NCI-H1694 (cell line): ENCODE measurements at places on chromosomes 13 and 19.

DNA sequence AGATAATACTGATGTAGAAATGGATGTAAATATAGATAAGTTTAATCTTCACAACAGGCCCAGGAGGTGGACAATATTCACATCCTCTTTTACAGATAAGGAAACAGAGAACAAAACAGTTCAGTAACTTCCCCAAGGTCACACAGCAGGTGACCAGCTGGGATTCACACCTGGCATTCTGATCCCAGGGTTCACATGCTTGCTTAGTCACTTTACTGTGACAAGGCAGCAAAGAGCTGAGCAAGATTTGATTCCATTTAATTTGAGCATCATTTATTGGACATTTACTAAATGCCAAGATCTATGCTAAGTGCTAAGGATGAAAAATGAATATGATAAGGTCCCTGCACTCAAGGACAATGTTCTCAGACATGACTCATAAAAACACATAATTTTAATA, 94.1 kb upstream of the STARD13 start:
- DNase-seq, result no peak

GRCh38 chr13:31201341-31202031, 1.7 kb downstream of the B3GLCT start:
- DNase-seq, result peak; percentile 52

DNA sequence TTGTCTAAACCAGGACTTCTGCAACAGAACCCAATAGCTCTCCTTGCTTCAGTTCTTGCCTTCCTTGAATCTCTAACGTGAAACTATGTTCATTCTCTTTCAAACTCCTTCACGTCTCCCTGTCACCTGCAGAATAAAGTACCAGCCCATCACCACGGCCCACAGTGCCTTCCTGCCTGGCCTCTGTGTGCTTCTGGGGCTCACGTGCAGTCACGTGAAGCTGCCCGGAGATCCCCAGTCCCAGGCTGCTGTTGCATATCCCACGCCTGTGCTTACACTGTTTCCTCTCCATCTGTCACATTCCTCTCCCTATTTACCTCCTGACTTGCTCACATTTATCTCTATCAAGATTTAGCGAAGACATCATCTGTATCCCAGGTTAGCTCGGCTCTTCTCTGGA, 102.8 kb downstream of the STARD13 start:
- no peak for DNase-seq

- no peak for DNase-seq
These were observed 211.3 kb upstream of the RFC3 start for GRCh38 chr13:33606692-33607091.

GRCh38 chr19:46461537-46461936, 9.8 kb downstream of the PNMA8A start:
- DNase-seq, result peak; percentile 16

- peak; percentile 95 for DNase-seq
These were observed 10.7 kb upstream of the MKNK2 start for GRCh38 chr19:2061495-2062388.

DNA sequence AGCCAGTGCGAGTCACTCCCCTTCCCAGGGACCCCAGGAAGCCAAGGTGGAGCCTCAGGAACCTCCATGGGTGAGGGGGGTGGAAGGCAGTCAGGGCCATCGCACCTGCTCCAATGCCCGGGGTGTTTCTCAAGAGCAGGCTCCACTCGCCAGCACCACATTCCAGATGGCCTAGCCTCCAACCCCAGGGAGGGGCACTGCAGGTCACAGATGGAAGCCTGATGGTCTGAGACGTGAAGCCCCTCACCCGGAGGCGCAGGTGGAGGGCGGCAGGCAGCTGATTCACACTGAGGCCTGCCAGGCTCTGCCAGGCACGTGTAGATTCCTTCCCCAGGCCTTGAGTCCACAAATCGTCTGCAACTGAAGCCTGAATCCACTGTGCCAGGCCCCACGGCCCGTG, 23.0 kb upstream of the ISYNA1 start:
- no peak for DNase-seq

DNA sequence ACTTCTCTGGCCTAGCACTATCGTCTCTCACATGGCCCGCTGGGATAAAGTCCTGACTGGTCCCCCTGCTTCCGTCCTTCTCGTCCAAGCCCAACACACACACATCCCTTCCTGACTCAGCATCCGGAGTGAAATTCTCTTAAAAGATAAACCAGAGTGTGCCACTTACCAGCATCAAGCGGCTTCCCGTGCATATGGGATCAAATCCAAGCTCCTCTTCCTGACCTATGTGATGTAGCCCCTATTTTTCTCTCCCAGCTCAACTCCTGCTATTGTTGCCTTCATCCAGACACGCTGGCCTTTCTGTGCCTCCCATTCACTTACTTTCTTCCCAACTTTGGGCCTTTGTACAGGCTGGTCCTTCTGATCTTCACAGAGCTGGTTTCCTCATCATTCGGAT, 530.4 kb downstream of the DIAPH3 start:
- DNase-seq, result no peak

- DNase-seq, result no peak
These were observed 16.0 kb downstream of the PRKCSH start for GRCh38 chr19:11451327-11451870.

GRCh38 chr19:7603919-7604318, 8.3 kb downstream of the CAMSAP3 start:
- no peak for DNase-seq

GRCh38 chr13:46008631-46009030, 43.9 kb downstream of the ZC3H13 start:
- DNase-seq, result no peak

- no peak for DNase-seq
These were observed 12.6 kb downstream of the QPCTL start for GRCh38 chr19:45705115-45705514.

DNA sequence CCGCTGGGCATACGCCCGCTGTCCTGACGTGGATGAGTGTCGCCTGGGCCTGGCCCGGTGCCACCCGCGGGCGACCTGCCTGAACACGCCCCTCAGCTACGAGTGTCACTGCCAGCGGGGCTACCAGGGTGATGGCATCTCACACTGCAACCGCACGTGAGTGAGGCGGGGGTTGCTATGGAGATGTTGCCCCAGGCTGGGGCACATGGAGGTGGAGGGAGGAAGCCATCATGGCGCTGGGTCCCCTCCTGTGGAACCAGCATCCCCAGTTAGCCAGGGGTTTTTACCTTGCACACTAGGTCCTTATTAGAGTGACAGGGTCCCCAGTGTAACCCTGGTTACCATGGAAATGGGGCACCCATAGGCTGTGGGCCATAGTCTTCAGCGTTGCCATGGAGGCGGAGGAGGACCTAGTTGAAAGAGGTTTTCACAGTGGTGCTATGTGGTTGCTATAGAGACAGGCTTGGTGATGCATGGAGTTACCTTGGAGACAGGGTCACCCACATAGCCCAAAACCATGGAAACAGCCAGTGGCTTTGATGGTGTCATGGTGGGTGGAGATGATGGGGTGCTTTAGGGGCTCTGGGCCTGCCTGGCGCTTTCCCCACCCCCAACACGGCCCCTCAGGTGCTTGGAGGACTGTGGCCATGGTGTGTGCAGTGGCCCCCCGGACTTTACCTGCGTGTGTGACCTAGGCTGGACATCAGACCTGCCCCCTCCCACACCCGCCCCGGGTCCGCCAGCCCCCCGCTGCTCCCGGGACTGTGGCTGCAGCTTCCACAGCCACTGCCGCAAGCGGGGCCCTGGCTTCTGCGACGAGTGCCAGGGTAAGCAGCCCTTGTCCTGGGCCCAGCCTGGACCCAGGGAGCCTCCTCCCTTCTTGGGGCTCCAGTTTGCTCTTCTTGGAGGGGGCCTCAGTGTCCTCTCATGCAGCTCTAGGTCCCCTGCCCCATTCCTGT, 27.1 kb downstream of the MEGF8 start:
- DNase-seq, result peak; percentile 66

DNA sequence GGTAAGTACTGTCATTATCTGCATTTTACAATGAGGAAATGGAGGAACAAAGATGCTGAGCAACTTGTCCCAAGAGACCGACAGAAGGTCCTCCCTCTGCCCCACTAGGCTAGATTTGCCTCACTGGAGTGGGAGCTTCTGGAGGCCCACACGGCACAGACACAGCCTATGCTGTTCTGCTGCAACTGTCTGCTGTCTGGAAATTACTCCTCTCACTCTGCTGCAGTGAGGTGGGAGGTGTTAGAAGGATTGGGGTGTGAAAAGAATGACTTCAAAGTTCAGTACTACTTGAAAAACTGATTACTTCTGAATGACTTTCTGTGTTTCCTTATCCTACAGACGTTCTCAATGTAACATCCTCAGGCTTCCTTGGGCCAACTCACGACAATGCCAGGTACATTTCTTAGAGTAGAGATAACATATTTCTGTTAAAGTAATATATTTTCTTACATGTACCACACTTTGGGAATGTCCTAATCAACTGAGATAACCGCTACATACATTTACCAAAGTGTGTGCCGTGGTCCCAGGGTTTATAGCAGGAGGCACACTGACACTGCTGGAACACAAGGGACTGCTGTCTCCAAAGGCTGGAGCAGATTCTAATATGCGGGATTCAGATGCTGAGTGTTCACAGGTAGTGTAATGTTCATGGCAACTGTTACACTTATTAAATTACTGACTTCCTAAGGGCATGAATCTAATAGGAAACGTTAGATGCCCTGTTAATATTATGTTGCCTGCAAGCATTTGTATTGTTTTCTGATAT, 53.5 kb upstream of the WASF3 start:
- DNase-seq, result no peak
